ENCODE measurements at places on chromosomes 3 and 15.

GRCh38 chr15:75229191-75230015, 27.7 kb downstream of the C15orf39 start:
- DNase-seq: no peak

- DNase-seq: no peak
These were observed 548.8 kb upstream of the MDFIC2 start for GRCh38 chr3:70861234-70861633.

DNA sequence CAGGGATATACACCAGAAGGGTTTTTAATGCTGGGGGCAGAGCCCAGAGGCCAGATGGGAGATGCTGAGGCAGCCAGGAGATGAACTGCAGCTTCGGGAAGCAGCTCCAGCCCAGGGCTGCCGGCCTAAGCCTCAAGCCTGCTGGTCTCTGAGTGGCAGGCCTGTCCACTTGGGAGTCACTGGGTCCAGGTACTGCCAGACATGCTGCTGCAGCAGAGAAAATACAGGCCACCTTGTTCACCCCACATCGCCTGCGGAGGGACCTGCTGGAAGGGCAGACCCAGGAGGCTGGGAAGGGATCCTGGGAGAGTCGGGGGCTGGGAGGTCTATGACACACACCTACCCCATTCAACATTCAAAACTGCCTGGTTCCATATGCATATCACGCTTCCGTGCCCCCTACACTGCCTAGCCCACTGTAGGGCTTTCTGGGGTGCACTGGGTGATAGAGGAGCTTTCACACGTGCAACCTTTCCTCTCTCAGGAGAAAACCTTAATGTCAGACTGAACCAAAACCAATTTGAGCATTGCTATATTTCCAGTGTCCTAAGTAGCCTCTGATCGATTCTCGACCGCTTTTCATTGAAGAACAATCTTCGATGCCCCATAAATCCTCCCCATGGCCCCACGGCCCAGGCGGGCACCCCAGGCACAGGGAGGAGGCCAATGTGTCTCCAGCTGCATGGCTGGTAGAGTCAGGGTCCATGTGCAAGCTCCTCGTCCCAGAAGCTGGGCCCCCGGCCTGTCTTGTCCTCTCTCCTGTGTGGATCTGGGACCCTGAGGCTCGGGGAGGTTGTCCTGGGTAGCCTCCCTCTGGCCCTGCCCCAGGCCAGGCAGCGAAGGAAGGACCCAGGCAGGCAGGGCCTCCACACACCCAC, 147.4 kb downstream of the ATP10A start:
- DNase-seq: no peak

- no peak for DNase-seq
These were observed 55.4 kb downstream of the CCNL1 start for GRCh38 chr3:157104521-157104920.

DNA sequence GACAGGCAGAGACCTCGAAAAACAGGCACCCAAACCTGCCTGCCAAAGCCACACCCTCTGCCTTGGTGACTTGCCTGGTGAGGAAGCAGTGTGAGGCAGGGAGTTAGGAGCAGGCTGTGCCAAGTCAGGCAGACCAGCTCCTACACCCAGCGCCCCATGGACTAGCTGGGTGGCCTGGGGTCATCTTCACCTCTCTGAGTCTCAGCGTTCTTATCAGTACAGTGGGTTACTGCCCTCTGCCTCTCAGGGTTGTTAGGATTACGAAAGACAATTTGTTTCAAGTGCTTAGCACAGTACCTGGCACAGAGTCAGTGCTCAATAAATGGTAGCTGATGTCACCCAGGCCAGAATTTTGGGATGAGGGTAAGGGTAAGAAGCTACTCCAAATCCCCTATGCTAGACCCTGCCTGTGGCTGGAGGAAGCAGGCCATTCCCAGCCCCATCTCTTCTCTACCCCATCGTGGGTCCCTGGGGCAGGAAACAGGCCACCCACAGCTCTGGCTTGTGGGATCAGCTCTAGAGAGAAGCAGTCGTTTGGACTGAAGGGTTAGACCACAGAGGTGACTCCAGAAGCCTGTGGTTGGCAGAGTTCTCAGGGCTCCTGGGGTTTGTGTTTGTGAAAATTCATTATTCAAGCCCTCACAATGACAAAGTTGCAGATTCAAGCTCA, 10.1 kb downstream of the SLC51B start:
- no peak for DNase-seq

- no peak for DNase-seq
These were observed 27.1 kb downstream of the DUOX1 start for GRCh38 chr15:45156744-45157455.

- no peak for DNase-seq
These were observed 11.3 kb downstream of the RAB8B start for GRCh38 chr15:63200464-63201249.

GRCh38 chr15:32030795-32031194, 480 bp downstream of the CHRNA7 start:
- DNase-seq: peak; percentile 31

DNA sequence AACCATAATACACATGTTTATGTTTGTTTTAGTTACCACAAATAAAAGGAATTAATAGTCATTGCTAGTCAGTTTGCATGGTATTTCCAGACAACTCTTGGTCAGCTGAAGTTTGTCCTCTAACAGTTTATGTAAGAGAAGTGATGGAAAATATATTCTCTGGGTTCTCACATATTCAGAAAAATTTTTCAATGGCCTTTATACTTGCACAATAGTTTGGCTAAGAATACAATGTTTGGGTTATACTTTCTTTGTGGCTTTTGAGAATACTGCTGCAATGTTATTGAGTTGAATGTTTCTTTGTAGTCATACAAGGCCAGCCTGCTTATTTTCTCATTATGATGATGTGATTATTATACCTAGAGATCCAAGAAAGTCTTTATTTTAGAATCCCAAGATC, 133.9 kb downstream of the RAP2B start:
- no peak for DNase-seq

GRCh38 chr15:35691891-35692867, 146.2 kb upstream of the DPH6 start:
- DNase-seq: no peak

Data from BE2C (cell line).